Mesothelial cell of epicardium (in vitro differentiated cells): ENCODE measurements at places on chromosomes 2 and 18. TPM values are rescaled to one million over a fixed set of nuclear protein-coding genes. Genes with fewer than 3 reads are reported as not detected.

TMEM182 gene
- 7.1 to 9.1 TPM (median 8.0 TPM) in 3 replicates for total RNA-seq

- no peak for DNase-seq
- H3K4me1 ChIP-seq, result peaks cover 13% of the 10 kb centered on the region
- peaks cover 80% of the 10 kb centered on the region for H3K27me3 ChIP-seq
- no peaks in the 10 kb centered on the region for H3K36me3 ChIP-seq
- H3K4me3 ChIP-seq, result peak overlapping the region; percentile 70
Measured at GRCh38 chr2:222318712-222319585, 20.2 kb upstream of the PAX3 start.

- H3K4me3 ChIP-seq, result no peak overlapping the region
- peak; percentile 81 for DNase-seq
- H3K27me3 ChIP-seq, result no peaks in the 10 kb centered on the region
- H3K27ac ChIP-seq, result peak overlapping the region; percentile 85
- H3K4me1 ChIP-seq, result peaks cover 63% of the 10 kb centered on the region
Measured at GRCh38 chr18:48777026-48777743, 173.6 kb downstream of the SMAD7 start.

DNA sequence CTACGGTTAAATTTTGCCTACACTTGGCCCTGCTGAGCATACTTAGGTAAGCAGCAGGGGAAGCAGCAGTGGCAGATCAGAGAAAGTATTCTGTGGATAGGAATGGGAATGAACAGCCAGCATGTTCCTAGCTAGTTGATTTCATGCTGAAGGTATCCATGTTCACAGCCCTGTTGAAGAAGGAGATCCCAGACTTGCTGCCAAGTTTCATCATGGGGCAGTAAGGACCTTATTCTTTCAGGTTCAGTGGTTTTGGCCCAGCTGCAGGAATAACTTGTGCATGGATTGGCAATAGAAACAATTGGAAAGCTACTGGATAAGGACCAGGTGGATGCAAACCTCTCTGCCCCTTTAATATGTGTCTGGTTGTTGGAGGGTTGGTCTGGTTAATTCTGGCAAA, 98.2 kb upstream of the TMEM178A start:
- peaks cover 37% of the 10 kb centered on the region for H3K4me1 ChIP-seq
- H3K27ac ChIP-seq, result peak overlapping the region; percentile 91
- H3K36me3 ChIP-seq, result peaks cover 14% of the 10 kb centered on the region
- DNase-seq, result no peak
- no peak overlapping the region for H3K4me3 ChIP-seq
- no peaks in the 10 kb centered on the region for H3K27me3 ChIP-seq

- H3K4me3 ChIP-seq, result peak overlapping the region; percentile 98
- peaks cover 2% of the 10 kb centered on the region for H3K27me3 ChIP-seq
- DNase-seq, result no peak
- H3K4me1 ChIP-seq, result peaks cover 45% of the 10 kb centered on the region
- H3K36me3 ChIP-seq, result peaks cover 9% of the 10 kb centered on the region
Measured at GRCh38 chr2:27772804-27773203, 1.3 kb downstream of the MRPL33 start.

RBFA gene
- total RNA-seq, result 35.3 to 38.3 TPM (median 37.5 TPM) in 3 replicates

GRCh38 chr2:163687217-163687616, 48.6 kb downstream of the FIGN start:
- no peak for DNase-seq
- H3K36me3 ChIP-seq, result no peaks in the 10 kb centered on the region
- H3K27me3 ChIP-seq, result no peaks in the 10 kb centered on the region
- no peak overlapping the region for H3K27ac ChIP-seq

TMEM18 gene
- 35.9 to 37.1 TPM (median 36.4 TPM) in 3 replicates for total RNA-seq

ZNF236 gene
- total RNA-seq, result 30.8 to 32.5 TPM (median 30.8 TPM) in 3 replicates
